Naive thymus-derived CD4-positive, alpha-beta T cell (primary cell): ENCODE measurements at places on chromosomes 7 and 10. TPM values are rescaled to one million over a fixed set of nuclear protein-coding genes. Genes with fewer than 3 reads are reported as not detected.

The NUB1 gene
- 58.1 TPM for polyA plus RNA-seq

The GIMAP5 gene
- 570 TPM for polyA plus RNA-seq

The SPAM1 gene
- polyA plus RNA-seq = not detected

GRCh38 chr10:46020344-46020657 is 10.1 kb downstream of the NCOA4 start:
- peaks cover 28% of the 10 kb centered on the region for H3K4me1 ChIP-seq
- H3K27me3 ChIP-seq = no peaks in the 10 kb centered on the region
- H3K36me3 ChIP-seq = no peaks in the 10 kb centered on the region
- peak overlapping the region; percentile 29 for H3K27ac ChIP-seq
- no peak for DNase-seq
- H3K4me3 ChIP-seq = no peak overlapping the region

GRCh38 chr7:46478046-46478445 is 557.0 kb upstream of the IGFBP3 start:
- H3K4me1 ChIP-seq = no peaks in the 10 kb centered on the region
- no peak for DNase-seq
- no peak overlapping the region for H3K27ac ChIP-seq

GRCh38 chr7:122018032-122018431 is 126.0 kb downstream of the AASS start:
- H3K27me3 ChIP-seq = no peaks in the 10 kb centered on the region
- no peaks in the 10 kb centered on the region for H3K4me1 ChIP-seq
- H3K36me3 ChIP-seq = no peaks in the 10 kb centered on the region
- no peak overlapping the region for H3K27ac ChIP-seq
- no peak for DNase-seq

- H3K27me3 ChIP-seq = no peaks in the 10 kb centered on the region
- no peak for DNase-seq
- H3K4me1 ChIP-seq = peaks cover 35% of the 10 kb centered on the region
- H3K4me3 ChIP-seq = no peak overlapping the region
- no peaks in the 10 kb centered on the region for H3K36me3 ChIP-seq
These were observed 41.7 kb upstream of the DUSP5 start for GRCh38 chr10:110456046-110456445.
